ENCODE measurements at places on chromosomes 4 and X. TPM values are rescaled to one million over a fixed set of nuclear protein-coding genes. Genes with fewer than 3 reads are reported as not detected.

ZCCHC18 gene
- 2.9 TPM for total RNA-seq

MORF4L2 gene
- 212 TPM for total RNA-seq

DNA sequence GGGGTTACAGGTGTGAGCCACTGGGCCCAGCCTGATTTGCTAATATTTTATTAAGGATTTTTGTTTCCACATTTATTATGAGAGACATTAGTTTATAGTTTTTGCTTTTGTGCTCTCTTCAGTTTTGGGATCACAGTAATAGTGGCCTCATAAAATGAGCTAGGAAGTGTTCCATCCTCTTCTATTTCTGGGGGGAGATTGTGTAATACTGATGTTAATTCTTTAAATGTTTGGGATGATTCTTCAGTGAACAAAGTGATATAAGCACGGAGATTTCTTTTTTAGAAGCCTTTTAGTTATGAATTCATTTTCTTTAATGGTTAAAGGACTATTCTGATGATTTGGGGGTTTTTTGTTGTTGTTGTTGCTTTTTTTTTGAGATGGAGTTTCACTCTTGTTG is 41.3 kb downstream of the RBMX start:
- no peak overlapping the region for H3K27ac ChIP-seq
- H3K4me1 ChIP-seq: no peaks in the 10 kb centered on the region
- no peaks in the 10 kb centered on the region for H3K27me3 ChIP-seq
- DNase-seq: no peak

GRCh38 chrX:85620466-85620865 is 241.0 kb upstream of the POF1B start:
- no peak for DNase-seq
- H3K27me3 ChIP-seq: no peaks in the 10 kb centered on the region
- no peaks in the 10 kb centered on the region for H3K36me3 ChIP-seq
- H3K27ac ChIP-seq: no peak overlapping the region

- no peak overlapping the region for H3K4me3 ChIP-seq
- DNase-seq: no peak
- no peak overlapping the region for H3K27ac ChIP-seq
- H3K27me3 ChIP-seq: no peaks in the 10 kb centered on the region
- peaks cover 21% of the 10 kb centered on the region for H3K36me3 ChIP-seq
- H3K4me1 ChIP-seq: peaks cover 12% of the 10 kb centered on the region
Measured at GRCh38 chr4:25155947-25156346, 4.3 kb downstream of the SEPSECS start.

CPLX1 gene
- 1.5 TPM for total RNA-seq

KLHL4 gene
- total RNA-seq: not detected

DNA sequence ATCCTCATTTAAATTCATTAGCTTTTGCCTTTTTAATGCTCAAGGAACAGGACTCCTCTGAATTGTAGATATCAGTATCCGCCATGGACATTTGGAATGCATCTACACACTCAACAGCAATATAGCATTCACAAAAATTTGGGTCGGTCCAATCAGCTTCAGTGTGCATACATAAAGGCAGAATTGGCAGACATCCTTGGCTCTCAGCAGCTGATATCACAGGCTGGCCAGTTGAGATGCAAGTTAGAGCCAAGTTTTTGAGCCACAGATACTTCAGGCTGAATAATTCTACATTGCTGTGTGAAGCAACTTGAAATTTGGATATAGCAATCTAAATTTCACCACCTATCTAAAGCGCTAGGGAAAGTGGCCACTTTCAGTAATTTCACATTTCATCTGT is 821.1 kb downstream of the PCDH19 start:
- no peak overlapping the region for H3K27ac ChIP-seq
- no peak for DNase-seq
- no peaks in the 10 kb centered on the region for H3K27me3 ChIP-seq
- H3K4me1 ChIP-seq: no peaks in the 10 kb centered on the region
- no peaks in the 10 kb centered on the region for H3K36me3 ChIP-seq

DNA sequence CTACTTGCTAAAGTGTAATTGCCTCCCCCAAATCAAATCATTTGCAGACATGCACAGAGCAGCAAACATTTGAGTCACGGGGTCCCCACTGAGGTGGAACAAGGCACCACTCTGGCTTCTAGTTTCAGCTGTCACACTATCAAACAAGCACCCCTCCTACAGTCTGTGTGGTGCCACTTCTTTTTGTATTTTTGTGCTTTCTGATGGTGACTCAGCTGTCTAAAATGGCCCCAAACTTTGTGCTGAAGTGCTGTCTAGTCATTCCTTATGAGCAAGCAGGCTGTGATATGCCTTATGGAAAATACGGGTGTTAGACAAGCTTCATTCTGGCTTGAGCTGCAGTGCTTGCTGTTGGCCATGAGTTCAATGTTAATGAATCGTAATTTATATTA is 15.4 kb downstream of the IGFBP7 start:
- peaks cover 7% of the 10 kb centered on the region for H3K27me3 ChIP-seq
- H3K4me3 ChIP-seq: no peak overlapping the region
- DNase-seq: no peak
- no peaks in the 10 kb centered on the region for H3K36me3 ChIP-seq
- H3K27ac ChIP-seq: no peak overlapping the region

GRCh38 chr4:158624889-158625478 is 46.7 kb downstream of the C4orf46 start:
- H3K4me1 ChIP-seq: no peaks in the 10 kb centered on the region
- no peak for DNase-seq
- no peak overlapping the region for H3K27ac ChIP-seq
- no peak overlapping the region for H3K4me3 ChIP-seq
- H3K36me3 ChIP-seq: no peaks in the 10 kb centered on the region

PWWP3B gene
- not detected for total RNA-seq

RBM47 gene
- 0.92 TPM for total RNA-seq

BEND4 gene
- total RNA-seq: 0.11 TPM

DNA sequence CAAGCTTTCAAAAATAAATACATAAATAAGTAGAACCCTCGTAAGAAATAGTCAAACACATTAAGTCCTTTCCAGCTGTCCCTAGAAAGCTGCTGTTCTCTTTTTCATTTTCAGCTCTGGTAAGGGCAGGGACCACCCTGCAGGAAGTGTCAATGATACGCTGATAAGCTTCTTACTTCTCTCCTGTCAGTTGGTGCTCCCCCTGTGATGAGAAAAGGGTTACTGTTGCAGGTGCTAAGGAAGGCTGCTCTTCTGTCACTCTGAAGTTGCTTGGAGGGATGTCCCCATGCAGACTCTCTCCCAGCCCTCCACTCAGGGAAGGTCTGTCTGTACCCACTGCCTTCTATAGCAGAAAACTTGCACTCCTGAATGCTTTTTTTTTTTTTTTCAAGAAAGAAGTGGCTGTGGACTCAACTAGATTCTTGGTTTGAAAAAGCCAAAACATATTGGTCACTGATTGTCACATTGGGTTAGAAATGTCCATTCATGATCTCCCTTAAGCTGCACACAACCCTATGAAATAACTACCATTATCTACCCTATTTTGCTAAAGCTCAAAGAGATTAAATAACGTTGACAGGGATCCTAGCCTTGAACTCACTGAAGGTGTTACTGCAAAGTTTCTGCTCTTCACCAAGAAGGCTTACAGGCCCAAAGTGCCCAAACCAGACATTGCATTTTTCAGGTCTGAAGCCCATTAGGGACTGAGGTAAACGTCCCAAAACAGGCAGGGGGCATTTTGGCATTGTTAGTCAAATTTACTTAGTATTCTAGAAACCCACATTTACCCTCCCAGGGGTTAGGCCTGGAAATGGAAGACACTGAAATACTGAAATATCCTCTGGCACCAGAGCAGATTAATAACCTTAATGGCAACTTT is 1.2 kb downstream of the CXCL3 start:
- H3K27ac ChIP-seq: no peak overlapping the region
- no peaks in the 10 kb centered on the region for H3K36me3 ChIP-seq
- no peak overlapping the region for H3K4me3 ChIP-seq
- DNase-seq: no peak

HTR2C gene
- total RNA-seq: not detected

GRCh38 chr4:106595906-106596305 is 227.3 kb upstream of the GIMD1 start:
- no peak for DNase-seq
- H3K4me1 ChIP-seq: no peaks in the 10 kb centered on the region
- no peaks in the 10 kb centered on the region for H3K27me3 ChIP-seq
- no peak overlapping the region for H3K4me3 ChIP-seq
- no peak overlapping the region for H3K27ac ChIP-seq

DNA sequence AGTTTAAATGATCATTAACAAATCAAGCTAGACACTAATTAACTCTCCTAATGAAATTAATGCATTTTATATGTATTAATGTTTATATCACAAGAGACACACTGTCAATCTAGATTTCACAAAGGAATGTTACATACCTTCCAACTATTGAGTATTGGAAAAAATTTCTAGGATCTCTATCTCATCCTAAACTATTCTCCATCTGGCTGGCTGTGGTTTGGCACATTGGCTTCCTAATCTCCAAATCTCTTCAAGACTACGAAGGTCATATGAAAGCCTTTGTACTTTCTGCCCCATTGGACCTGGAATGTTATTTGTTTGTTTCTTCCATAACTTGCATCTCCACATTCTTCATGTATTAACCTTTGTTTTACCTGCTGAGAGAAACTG is 1160.0 kb downstream of the ADGRL3 start:
- DNase-seq: no peak
- H3K27me3 ChIP-seq: no peaks in the 10 kb centered on the region

C4orf36 gene
- not detected for total RNA-seq

C4orf50 gene
- total RNA-seq: 0.20 TPM

DNA sequence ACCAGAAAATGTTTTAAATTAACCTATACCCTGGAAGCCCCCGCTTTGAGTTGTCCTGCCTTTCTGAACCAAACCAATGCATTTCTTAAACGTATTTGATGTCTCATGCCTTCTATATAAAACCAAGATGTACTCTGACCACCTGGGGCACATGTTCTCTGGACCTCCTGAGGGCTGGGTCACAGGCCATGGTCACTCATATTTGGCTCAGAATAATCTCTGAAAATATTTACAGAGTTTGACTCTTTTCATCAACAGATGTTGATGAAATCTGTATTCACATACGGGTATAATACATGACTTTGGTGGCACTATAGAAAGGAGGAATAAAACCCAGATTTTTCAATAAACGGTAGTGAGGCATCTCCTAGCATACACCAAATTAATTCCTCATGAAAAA is 55.7 kb downstream of the STAP1 start:
- peaks cover 10% of the 10 kb centered on the region for H3K36me3 ChIP-seq
- no peaks in the 10 kb centered on the region for H3K27me3 ChIP-seq
- H3K27ac ChIP-seq: no peak overlapping the region
- H3K4me1 ChIP-seq: no peaks in the 10 kb centered on the region
- H3K4me3 ChIP-seq: no peak overlapping the region

Data from CD4-positive, alpha-beta T cell (primary cell).